ENCODE measurements at places on chromosomes 4 and X. TPM values are rescaled to one million over a fixed set of nuclear protein-coding genes. Genes with fewer than 3 reads are reported as not detected.

Gene ODAM
- total RNA-seq: not detected

Gene SMR3B
- not detected for total RNA-seq

Gene GPC4
- total RNA-seq: not detected

Gene GAGE12F
- total RNA-seq: not detected

Gene ARHGAP6
- total RNA-seq: not detected

Gene ESX1
- not detected for total RNA-seq

Gene GABRG1
- not detected for total RNA-seq

Gene COX7B
- 127 TPM for total RNA-seq

DNA sequence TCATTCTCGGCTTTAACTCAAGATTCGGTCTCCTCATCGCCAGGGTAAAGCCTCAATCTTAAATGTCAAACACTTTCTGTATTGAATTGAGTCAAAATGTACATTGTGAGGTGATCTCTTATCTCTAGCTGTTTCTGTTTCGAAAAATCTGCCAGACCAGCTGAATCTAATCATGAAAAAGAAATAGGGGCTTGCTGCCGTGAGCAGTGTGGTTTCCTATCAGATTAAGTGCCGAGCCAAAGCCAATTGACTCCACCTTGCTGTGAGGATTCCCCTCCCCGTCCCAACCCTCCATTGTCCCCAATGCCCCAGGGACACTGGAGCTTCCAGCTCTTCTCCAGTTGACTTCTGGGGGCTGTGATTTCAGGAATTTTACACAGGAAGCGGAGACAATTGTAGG is 12.5 kb upstream of the CRLF2 start:
- DNase-seq: no peak

DNA sequence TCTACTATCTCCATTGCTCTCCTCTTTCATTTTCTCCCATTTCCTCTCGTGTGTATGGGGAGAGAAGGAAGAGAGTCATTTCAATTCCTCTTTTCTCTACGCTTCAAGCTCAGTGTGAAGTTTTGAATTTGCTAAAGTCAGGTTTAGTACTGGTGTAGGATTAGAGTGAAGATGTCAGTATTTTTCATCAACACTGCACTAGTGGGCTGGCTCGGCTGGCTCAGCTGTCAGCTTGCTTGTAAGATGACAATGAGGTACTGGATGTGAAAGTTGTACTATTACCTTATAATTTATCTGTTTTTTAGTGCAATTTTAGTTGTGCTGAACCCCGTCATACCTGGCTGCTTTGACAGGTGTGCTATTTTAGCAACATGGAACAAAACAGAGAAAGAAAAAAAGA is 2.1 kb upstream of the SH2D1A start:
- DNase-seq: no peak

DNA sequence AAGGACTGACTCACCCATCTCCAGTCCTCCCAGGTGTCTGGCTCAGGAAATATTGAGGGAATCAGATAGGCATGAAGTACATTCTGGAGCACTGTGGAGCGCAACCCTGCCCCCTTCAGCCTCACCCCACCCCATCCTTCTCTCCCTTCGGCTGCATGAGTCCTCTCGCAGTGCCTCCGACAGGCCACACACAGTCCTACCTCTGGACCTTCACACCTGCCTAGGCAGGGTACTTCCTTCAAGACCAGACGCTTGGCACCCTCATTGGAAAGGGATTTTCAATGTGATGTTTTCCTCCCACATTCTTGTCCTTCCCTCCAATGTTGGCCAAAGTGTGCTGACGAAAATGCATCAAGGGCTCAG is 26.8 kb upstream of the PPP2R2C start:
- no peak for DNase-seq

DNA sequence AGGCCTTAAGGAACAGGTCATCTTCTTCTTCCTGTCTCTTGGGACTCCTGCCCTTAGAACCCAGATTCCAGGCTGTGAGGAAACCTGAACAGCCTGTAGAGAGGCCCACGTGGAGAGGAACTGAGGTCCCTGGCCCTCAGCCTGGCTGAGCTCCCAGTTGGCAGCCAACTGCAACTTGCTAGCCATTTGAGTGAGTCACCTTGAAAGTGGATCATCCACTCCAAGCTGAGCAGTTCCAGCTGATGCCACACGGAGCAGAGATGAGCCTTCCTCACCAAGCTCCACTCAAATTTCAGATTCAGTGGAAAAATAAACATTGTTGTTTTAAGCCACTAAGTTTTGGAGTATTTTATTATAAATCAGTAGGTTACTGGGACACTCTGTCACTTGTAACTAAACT is 392.5 kb downstream of the BCOR start:
- DNase-seq: no peak

Data from CD8-positive, alpha-beta T cell (primary cell).